Stimulated activated CD8-positive, alpha-beta memory T cell treated with anti-CD3 and anti-CD28 coated beads, Interleukin-4, amount 100 ng/mL, for 48 hours (primary cell): ENCODE measurements at places on chromosomes 12 and 14.

DNA sequence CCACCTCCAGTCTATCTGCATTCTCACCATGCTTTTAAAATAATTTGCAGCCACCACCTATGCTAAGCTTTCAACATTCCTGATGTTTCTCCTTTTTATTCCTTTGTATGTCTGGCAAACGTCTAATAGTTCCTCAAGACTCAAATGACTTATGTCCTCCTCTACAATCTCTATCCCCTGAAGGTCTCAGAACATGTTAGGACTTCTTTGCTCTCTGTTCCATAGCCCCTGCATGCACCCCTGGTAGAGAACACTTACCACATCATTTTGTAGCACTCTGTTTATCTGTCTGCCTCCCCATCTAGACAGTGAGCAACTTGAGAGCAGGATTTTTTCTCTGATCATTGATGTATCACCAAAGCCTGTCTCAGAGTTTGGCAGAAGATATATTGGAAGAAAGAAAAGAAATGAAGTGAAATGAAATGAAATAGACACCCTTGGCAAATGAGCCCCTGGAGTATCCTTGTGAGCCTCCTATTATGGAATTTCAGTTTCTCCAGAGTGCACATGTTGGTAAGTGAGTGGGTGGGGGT lies 1231.2 kb upstream of the FLRT2 start:
- no peak for DNase-seq

GRCh38 chr12:24806386-24806785 lies 142.5 kb downstream of the BCAT1 start:
- DNase-seq = no peak

- DNase-seq = no peak
Observed at GRCh38 chr12:12683725-12684124, 12.3 kb downstream of the GPR19 start.

DNA sequence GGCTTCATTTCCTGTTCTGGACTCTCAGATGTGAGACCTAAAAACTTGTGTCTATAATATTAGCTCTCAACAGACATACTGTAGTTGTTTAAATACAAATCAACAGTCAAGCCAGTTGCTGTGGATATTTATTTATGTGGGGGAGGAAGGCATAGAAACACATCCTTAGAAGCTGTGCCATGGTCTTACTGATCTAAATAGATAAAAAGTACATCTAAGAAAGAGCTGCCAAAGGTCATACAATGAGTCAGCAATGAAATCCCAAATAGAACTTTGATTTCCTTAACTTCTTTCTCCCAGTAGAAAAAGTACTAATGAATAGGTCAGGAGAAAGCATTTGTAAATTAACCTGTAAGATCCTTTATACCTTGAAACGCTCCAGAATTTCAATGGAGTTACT lies 185.1 kb downstream of the AKAP6 start:
- no peak for DNase-seq

DNA sequence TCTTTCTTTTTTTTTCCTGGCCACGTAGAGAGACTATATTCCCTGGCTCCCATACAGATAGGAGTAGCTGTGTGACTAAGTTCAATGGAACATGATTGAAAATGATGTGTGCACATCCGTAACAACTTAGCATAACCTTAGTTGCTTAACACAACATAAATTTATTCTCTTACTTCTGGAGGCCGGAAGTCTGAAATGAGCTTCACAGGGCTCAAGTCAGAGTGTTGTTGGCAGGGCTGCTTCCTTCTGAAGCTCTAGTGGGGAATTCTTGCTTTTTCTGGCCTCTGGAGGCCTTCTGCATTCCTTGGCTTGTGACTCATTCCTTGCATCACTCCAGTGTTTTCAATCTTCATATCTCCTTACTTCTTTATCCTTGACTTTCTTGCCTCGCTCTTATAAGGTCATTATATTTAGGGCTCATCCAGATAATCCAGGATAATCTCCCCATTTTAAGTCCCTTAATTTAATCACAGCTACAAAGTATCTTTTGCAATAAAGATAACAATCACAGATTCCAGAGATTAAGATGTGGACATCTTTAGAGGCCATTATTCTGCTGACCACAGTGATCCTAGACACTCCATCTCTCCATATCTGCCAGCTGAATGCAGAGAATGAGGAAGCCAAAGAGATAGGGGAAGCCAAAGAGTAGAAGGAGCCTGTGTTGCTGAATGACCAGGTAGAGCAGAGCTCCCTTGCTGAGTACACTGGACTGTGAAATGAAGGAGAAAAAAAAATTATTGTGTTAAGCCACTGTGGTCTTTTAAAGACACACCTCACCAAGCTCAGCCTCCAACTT lies 21.0 kb upstream of the SNX6 start:
- DNase-seq = no peak

GRCh38 chr12:107581619-107582015 lies 104.0 kb upstream of the PWP1 start:
- DNase-seq = no peak
